ENCODE measurements at places on chromosomes 3 and 15.

GRCh38 chr3:139227827-139228226 lies 116.0 kb upstream of the MRPS22 start:
- DNase-seq, result no peak

GRCh38 chr3:42292009-42292408 lies 26.0 kb upstream of the CCK start:
- DNase-seq, result no peak

GRCh38 chr15:66591322-66591862 lies 25.6 kb upstream of the LCTL start:
- DNase-seq, result no peak

DNA sequence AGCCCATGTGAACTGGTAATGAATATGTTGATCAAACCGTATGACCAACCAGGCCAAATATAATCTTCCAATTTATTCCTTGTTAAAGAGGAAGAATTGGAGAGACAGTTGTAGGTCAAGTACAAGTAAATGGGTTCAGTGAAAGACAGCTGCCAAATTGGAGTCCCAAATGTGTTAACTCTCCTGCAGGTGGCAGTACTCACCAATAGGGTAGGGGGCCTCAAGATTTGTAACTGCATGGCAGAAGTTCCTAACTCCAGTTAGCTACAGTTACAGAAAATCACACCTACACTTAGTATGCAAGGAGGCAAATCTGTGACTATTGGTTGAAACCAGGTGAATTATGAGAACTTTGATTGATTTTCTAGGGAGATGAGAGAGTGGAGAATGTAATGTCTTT lies 278.0 kb downstream of the ZBBX start:
- DNase-seq, result no peak
